ENCODE measurements at places on chromosomes 6 and 20. TPM values are rescaled to one million over a fixed set of nuclear protein-coding genes. Genes with fewer than 3 reads are reported as not detected.
A peak's percentile ranks its signal among the peaks of the same experiment; 100 is the strongest.

DNA sequence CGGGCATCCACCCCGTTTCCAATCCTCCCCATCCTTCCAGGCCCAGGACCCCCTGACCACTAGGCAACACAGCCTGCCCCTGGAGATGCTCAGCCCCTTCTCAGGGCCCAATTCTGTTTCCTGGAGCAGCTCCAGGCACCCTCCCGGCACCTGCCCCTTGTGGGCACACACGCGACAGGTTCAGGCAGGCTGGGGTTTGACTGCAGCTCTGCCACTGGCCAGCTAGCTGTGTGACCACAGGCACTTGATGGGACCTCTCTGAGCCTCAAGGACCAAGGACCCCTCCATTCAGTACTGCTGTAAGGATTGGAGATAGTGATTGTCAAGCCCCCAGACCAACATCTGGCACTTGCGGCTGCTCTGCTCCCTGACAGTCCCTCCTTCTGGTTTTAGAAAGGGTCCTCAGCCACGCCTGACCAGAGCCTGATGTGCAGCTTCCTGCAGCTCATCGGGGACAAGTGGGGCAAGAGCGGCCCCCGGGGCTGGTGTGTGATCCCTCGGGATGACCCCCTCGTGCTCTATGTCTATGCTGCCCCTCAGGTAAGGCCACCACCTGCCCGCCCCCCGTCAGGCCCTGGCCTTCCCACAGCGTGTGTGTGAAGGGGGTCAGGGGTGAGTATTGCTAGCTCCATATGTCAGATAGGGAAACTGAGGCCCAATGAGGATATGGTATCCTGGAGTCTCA lies 21.7 kb downstream of the FGD2 start:
- no peak overlapping the region for H3K27ac ChIP-seq
- no peaks in the 10 kb centered on the region for H3K27me3 ChIP-seq
- H3K4me1 ChIP-seq: no peaks in the 10 kb centered on the region
- no peak for DNase-seq
- no peaks in the 10 kb centered on the region for H3K36me3 ChIP-seq

The TRMT6 gene
- 7.2 TPM for total RNA-seq

DNA sequence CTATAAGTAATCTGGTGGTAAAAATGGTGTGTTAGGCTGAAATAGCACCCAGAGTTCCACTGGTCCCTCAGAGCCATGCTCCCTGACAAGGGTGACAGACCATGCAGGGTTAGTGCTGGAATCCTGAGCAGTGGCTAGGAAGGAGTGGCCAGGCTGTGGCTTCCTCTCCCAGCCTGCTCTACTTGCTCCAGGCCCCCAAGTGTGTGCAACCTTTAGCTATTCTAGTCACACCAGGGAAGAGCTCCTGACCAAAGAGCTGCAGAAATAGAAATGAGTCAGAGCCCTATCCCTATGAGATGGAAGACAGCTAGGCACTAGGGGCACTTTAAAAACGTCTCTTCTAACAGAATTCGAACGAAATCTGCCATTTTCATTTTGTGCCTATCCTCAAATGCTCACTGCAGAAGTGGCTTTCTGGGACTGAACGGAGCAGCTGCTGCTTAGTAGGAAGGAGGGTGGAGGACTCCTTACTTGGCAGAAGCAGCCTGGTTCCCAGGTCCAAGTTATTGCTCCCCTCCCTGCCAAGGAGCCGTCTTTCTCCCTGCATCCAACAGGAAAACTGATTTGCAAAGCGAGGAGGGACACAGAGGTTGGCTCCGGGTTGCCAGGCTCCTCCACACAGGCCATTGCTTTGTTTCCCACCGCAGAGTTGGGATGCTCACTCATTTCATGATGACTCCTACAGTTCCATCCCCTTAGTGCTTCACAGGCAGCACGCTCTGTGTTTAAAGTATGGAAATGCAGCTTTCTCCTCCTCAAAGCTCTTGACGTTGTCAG lies 754.5 kb downstream of the C6orf118 start:
- no peak overlapping the region for H3K27ac ChIP-seq
- no peak for DNase-seq
- H3K27me3 ChIP-seq: no peaks in the 10 kb centered on the region
- H3K36me3 ChIP-seq: no peaks in the 10 kb centered on the region
- H3K4me3 ChIP-seq: no peak overlapping the region

The SF3B5 gene
- 227 TPM for total RNA-seq

DNA sequence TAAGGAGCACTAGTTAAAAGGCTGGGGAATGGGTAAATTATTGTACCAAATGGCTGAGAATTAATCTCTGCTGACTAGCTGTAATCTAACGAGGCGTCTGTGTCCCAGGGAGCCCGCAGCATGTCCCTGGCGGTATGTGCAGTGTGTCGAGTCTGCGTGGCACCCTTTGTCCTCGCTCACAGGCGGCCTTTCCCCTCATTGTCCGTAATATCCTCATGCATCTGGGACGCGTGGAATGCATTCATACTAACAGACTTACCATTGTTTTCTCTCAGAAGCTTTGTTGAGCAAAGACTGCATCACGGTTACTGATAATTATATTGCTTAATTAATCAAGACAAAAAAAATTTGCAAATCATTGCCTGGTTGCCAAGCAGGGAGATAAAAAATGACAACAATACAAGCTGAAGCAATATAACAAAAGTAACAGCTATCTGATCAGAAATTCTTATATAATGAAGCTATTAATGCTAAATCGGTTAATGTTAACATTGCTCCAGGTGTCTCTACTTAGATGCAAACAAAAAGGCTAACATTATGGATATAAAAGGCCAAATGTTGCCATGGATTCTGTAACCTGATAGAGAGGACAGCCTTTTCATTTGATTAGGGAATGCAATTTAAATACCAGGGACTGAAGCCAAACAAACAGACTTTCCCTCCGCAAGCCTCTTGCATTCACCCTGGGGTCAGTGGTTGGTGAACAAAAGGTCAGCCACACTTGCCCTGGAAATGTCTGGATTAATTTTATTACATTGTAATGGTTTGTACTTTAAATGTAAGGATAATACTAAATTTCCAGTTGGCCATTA lies 124.8 kb downstream of the INSM1 start:
- H3K4me1 ChIP-seq: peaks cover 30% of the 10 kb centered on the region
- H3K36me3 ChIP-seq: no peaks in the 10 kb centered on the region
- H3K27me3 ChIP-seq: no peaks in the 10 kb centered on the region
- no peak for DNase-seq
- no peak overlapping the region for H3K4me3 ChIP-seq
- H3K27ac ChIP-seq: no peak overlapping the region

DNA sequence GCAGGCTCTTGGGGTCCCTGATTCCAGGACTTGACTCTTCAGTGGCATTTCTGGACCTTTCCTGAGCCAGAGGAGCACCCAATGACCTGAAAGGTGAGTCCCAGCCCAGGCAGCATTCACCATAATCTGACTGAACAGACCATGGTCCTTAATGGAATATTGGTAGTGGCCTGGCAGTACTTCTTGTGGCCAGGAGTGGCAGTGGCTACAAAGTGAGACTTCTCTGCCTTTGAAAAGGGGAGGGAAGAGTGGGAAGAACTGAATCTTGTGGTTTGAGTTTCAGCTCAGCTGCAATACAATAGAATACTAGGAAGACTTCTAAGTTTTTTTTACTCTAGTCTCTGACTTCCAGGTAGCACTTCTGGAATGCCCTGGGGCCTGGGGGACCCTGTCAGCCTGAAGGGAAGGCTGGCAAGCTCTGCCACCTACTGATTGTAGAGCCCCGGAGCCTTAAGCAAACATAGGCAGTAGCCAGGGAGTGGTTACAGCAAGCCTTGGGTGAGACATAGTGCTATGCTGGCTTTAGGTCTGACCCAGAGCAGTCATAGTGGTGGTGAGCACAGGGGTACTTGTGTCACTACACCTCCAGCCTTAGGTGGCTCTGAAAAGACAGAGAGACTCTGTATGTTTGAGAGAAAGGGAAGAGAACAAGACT lies 674.2 kb upstream of the MANEA start:
- H3K36me3 ChIP-seq: no peaks in the 10 kb centered on the region
- no peaks in the 10 kb centered on the region for H3K27me3 ChIP-seq
- H3K27ac ChIP-seq: no peak overlapping the region
- H3K4me3 ChIP-seq: no peak overlapping the region
- DNase-seq: no peak

The SPDEF gene
- not detected for total RNA-seq

DNA sequence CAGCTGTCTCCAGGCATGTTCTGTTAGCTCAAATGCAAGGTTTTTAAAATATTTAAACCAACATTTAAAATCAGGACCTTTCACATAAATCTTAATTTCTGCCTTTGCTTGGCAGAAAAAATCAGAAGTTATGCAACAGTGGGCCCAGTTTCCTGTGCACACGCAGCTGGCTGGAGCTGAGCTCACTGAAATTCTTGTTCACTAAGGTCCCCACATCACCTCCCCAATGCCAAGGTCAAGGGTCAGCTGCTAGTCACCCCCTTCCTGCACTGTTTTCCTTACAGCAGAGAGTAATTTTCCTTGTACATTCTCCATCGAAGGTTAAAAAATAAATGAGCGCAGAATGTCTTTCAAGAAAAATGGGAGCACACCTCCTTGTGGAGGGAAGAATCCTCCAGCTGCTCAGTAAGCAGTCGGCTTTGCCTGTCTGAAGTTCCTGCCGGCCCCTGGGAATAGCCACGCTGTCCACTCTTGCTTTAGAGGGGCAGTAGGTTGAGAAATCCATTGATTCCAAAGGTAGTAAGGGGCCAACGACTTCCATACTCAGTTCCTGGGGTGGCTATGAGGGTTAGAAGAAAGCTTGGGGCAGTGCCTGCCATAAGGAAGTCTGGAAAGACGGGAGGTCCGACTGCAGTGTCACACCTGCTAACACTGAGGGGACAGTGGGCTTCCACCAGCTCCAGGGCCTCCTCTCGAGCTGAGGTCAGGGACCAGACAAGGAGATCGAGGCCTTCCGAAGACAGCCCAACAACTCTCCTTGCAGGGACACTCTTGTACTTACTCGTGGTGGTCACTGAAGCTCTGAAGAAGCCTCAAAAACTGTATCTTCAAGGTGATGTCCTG lies 56.8 kb downstream of the MYH7B start:
- H3K27ac ChIP-seq: no peak overlapping the region
- H3K27me3 ChIP-seq: no peaks in the 10 kb centered on the region
- no peak for DNase-seq

DNA sequence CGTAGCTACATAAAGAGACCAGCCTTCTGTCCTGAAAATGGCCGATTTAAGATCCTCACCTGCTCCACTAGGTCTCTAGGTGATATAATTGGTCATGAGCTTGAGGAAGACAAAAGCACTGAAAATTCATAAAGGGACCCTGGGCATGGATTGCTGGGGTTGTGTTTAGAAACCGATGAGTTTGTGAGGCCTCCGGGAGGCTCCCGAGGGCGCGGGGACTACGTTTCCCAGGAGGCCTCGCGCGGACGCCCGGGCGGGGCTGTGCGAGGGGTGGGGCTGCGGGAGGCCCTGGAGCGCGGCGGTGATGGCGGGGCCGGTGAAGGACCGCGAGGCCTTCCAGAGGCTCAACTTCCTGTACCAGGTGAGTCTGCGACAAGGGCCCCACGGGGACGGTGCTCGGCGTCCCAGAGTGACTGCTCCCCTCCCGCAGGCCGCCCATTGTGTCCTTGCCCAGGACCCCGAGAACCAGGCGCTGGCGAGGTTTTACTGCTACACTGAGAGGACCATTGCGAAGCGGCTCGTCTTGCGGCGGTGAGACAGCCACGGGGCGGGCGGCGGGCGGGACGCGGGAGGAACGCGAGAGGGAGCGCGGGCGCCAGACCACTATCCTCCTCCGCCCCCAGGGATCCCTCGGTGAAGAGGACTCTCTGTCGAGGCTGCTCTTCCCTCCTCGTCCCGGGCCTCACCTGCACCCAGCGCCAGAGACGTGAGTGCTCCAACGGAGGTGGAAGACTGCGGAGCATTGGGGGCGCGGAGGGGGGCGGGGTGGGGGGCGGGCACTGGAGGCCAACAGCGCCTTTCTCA lies at the start of gene RPP21:
Gene RPP21, plus strand, starts transcription at position 289 of the 804 bp plus-strand sequence. Its CDS starts 16 bp downstream, at position 305.
- H3K27me3 ChIP-seq: no peaks in the 10 kb centered on the region
- H3K4me1 ChIP-seq: no peaks in the 10 kb centered on the region
- peak; percentile 70 for DNase-seq
- H3K27ac ChIP-seq: peak within 1 kb of the TSS; percentile 93

The ZBTB46 gene
- 15.3 TPM for total RNA-seq

The BACH2 gene
- total RNA-seq: 1.3 TPM

GRCh38 chr20:52683761-52684160 lies 288.4 kb upstream of the TSHZ2 start:
- no peak for DNase-seq
- H3K4me3 ChIP-seq: no peak overlapping the region
- no peaks in the 10 kb centered on the region for H3K27me3 ChIP-seq
- H3K27ac ChIP-seq: no peak overlapping the region

The SLC17A3 gene
- not detected for total RNA-seq

GRCh38 chr6:43669050-43669921 lies 18.3 kb downstream of the MRPS18A start:
- H3K36me3 ChIP-seq: peaks cover 26% of the 10 kb centered on the region
- no peak overlapping the region for H3K4me3 ChIP-seq
- H3K27me3 ChIP-seq: no peaks in the 10 kb centered on the region
- no peak overlapping the region for H3K27ac ChIP-seq
- peaks cover 17% of the 10 kb centered on the region for H3K4me1 ChIP-seq

- H3K27ac ChIP-seq: no peak overlapping the region
- no peak for DNase-seq
- no peaks in the 10 kb centered on the region for H3K27me3 ChIP-seq
- H3K4me1 ChIP-seq: no peaks in the 10 kb centered on the region
Observed at GRCh38 chr6:24229696-24230405, 103.8 kb downstream of the NRSN1 start.

The TSBP1 gene
- total RNA-seq: not detected

The GNAS-AS1 gene
- total RNA-seq: 0.83 TPM

DNA sequence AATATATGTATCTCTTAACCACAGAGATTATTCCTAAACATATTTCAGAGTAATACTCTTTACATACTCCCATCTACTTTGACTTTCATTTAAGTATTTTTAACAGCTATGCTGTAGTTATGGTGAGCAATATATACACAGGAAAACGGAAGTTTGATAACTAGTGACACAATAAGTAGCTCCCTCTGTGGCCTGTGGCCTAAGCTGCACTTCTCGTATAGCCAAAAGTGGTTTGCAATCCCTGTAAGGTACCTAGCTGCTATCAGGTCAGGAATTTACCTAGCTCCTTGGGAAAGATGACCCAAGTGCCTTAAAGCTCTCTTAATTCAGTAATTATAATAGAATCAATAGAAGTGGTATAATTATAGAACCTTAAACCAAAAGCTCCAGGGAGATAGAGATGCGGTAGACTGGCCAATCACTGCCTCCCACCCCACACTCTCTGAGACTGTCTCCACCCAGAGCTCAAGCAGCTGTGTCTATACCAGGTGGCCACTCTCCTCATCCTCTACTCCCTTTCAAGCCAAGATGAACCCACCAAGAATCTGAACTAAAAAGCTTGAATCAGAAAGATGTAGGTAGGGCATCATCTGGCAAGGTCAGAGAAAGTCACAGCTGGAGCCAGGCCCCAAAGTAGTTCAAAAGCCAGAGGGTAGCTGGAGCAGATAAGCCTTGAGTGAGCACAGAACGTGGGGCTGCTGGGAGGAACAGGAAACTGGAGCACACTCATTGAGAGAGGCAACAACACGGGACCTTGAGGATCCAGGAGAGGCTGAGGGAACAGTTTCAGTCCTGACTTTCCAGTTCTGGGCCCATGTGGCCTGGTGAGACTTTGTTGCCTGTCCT lies 84.9 kb upstream of the ASF1A start:
- no peaks in the 10 kb centered on the region for H3K4me1 ChIP-seq
- H3K36me3 ChIP-seq: no peaks in the 10 kb centered on the region
- no peak for DNase-seq

The PAX1 gene
- not detected for total RNA-seq

Data from IMR-90 (cell line).